NCI-H446 treated with DMSO at 0.1 percent for 48 hours (cell line): ENCODE measurements at places on chromosomes 4 and X.
A peak's percentile ranks its signal among the peaks of the same experiment; 100 is the strongest.

DNA sequence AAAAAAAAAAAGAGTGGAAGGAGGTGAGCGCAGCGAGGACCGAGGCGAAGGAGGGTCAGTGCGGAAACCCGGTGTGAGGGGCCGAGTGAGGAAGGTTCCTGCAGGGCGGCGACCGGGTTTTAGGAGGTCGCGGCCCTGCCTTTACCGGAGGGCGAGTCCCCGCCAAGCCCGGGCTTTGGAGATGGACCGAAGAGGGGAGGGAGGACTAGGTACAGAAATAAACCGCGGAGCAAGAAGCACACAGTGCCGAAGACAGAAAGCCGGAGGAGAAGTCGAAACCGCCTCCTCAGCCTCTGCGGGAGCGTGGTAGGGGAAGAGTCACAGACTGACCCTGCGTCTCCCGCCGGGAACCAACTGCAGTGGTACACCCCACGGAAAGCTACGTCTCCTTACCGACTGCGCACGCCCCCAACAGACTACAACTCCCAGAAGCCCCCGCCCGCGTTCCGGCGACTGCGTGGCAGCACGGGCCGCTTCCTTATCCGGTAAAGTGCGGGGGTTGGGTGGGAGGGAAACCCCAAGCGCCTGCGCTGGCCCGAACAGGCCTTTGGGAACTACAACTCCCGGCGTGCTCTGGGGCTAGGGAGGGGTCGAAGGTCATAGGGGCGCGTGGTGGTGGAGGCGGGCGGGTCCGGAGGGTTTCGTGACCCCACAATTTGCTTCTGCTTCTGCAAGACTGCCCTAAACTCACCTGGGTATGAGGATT lies at the start of gene NFXL1:
NFXL1 (minus strand) TSS at position 364 of the 706 bp plus-strand sequence. CDS start 380 bp downstream, outside the sequence.
- DNase-seq = peak; percentile 88

DNA sequence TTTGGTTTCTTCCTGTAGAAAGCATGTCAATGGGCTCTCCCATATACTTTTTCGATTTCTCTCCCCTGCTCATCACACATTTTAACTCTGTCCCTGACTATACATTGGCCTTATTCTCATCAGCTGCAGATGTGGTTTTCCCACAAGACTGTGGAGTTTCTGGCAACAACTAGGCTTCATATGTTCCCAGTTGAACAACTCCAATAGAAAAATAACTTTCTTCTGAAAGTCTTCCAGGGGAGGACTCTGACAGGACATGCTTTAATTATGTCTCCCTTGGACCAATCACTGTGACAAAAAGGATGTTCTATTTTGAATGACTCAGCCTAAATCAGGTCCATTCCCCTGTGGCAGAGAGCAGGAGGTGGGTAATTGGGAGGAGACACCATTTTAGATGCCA lies 28.1 kb downstream of the SPANXC start:
- no peak for DNase-seq

DNA sequence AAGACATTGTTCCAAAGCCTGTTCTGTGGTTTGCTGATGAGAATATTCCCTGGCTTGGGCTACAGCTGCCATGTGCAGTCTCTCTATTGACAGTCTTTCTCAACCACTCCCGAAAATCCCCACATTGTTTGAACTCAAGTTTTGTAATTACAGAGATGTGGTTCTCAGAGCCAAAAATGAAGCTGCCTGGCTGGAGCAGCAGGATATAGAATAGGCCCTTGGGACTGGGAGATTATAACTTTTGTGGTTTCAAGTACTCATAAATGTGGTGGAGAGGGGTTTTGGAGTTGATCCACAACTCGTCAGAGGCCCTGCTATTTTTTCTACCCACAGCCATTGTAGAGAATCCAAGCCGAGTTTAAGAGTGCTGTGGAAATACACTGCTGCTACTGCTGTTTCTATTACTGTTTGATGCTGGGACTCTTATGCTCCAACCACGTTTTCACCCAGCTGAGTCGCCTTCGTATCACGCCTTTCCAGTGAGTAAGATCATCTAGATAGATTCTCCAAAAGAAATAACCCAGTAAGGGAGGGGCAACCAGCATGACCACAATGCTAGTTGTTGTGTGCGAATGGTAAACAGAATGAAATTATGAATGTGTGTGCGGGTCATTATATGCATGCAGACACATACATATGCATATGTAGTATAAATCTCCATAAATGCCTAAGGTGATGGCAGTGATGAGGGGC lies 57.1 kb upstream of the ATXN3L start:
- peak; percentile 94 for DNase-seq

GRCh38 chr4:156665780-156666366 lies 305.7 kb downstream of the PDGFC start:
- DNase-seq = no peak

- DNase-seq = peak; percentile 81
Measured at GRCh38 chr4:117971403-117971802, 62.9 kb upstream of the NDST3 start.

DNA sequence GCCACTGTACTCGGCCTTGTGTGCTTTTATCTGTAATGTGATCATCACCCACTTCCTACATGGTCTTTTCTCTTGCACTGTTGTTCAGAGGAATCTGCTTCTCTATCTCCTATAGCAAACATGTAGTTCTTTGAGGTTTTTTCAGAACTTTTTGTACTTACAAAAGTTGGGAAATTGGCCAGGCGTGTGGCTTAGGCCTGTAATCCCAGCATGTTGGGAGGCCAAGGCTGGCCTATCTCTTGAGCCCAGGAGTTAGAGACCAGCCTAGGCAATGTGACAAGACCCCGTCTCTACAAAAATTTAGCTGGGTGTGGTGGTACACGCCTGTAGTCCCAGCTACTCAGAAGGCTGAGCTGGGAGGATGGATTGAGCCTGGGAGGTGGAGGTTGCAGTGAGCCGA lies 30.4 kb downstream of the TAF1 start:
- no peak for DNase-seq

- no peak for DNase-seq
Measured at GRCh38 chrX:29834764-29835163, 380.6 kb upstream of the MAGEB2 start.

- DNase-seq = no peak
Measured at GRCh38 chr4:67049446-67049845, 495.9 kb downstream of the CENPC start.

GRCh38 chr4:70691661-70692060 lies 3.3 kb downstream of the UTP3 start:
- DNase-seq = no peak

DNA sequence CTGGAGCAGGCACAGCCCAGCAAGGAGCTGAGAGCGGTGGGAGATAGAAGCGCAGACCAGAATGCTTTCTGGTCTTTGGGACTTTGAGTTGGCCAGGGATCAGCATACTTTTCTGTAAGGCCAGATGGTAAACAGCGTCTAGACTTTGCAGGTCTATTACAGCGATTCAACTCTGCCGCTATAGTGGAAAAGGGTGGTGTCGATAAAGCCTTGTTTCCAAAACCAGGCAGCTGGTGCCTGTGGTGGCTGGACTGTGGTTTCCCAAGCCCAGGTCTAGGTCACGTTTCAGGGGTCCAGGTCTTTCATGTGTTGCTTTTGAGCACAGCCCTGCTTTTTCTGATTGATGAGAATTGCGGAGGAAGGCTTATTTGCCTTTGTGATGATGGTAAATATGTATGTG lies 40.1 kb downstream of the HTT-AS start:
- DNase-seq = no peak

GRCh38 chrX:44483965-44484606 lies 58.6 kb downstream of the FUNDC1 start:
- DNase-seq = no peak

DNA sequence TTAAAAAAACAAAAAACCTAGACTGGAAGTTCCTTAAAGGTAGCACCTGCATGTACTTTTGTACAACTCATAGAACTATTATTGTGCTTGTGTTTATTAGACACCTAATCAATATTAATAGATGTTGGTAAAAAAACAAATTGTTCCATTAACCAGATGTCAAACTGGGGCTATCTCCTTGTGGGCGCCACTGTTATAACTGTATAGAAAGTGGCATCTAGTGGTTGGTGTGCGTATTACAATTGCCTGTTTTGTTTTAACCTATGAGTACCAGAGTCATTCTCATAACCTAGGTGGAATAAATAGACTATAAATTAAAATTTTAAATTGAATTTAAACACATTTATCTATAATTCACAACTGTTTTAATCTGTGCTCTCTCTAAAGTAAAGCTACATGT lies 97.4 kb downstream of the COL4A5 start:
- peak; percentile 15 for DNase-seq

DNA sequence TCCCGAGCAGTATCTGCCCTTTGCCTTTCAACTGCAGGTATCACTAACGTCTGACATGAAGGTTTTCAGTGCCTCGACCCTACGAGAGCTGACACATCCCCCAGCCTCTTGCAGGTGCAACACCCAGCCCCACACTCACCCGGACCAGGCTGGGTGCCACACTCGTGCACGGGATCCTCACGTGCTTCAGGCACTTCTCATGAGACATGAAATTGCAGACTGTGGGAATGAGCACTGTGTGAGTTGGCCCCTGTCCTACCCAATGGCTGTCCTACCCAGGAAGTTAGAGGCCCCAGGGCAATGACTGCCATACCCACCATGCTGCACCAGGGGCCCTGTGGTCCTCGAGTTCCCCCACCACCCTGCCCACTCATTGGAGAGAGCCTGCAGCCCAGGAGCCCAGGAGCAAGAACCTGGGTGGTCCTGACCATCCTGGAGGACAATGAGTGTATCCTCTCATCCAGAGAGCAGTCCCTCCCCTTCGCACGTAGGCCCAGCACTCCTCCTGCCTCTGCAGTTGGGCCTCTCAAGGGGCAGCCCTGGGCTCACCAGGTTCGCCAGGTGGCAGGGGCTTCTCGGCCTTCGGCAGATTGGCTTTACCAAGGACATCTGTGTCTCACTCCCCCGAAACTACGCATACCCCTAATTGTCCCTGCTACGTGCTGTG lies 2.4 kb downstream of the DGKQ start:
- no peak for DNase-seq

DNA sequence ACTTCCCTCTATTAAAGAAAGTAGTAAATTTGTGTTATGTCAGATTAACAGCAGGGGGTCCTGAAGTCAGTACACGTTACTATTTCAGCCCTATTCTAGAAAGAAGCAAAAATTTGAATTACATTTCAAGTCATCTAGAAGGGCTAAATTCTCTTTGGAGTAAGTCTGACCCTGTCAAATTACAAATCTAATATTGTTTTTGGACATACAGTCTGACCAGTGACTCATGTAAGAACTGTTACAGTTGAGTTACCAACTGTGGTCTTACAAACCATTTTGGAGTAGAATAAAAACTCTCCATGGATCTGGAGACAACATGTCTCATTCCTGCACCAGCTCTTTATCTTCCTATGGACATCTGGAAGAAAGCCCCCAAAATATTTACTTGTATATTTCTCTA lies 36.0 kb upstream of the GYPA start:
- DNase-seq = no peak

DNA sequence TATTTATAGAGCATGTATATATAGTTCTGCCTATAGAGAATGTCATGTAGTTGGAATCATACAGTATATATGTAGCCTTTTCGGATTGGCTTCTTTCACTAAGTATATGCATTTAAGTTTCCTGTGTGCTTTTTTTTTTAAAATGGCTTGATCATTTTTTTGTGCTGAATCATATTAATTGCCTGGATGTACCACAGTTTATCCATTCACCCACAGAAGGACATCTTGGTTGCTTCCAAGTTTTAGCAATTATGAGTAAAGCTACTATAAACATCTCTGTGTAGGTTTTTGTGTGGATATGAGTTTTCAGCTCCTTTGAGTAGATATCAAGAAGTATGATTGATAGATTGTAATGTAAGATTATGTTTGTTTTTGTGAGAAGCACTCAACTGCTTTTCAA lies 23.8 kb downstream of the PTTG2 start:
- DNase-seq = no peak

DNA sequence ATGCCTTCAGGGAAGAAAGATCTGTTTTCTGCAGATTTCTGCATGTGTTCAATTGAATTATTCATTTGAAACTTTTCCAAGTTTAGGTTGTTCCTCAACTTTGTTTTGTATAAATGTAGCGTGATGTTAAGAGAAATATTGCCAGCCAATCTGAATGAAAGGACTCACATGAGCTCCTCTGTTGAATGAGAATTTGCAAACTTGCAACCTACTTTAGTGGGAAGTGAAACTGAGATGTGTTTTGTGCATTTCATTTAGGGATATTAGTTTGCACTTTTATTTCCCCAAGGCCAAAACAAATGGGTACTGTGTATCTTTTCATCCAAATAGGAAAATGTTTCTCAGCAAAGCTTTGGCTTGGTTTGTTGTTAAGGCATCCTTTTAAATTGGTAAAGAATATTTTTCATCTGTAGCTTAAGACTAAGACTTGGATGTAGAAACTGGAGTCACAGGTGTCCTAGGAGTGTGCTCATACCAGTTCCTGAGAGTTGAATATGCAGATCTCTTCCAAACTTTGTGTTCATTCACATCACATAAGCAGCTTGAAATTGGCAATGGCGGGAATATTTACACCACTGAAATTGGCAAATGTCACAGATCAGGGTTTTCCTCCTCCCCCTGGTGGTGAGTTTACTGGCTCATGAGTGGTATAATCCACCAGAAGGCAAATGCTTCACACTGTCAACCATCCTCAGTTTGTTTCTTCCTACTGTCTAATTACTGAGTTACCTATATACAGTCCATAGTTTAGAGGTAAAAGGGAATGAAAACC lies 193.6 kb upstream of the BANK1 start:
- peak; percentile 75 for DNase-seq

GRCh38 chr4:14787894-14788293 lies 214.4 kb upstream of the CPEB2 start:
- no peak for DNase-seq

- DNase-seq = no peak
Measured at GRCh38 chr4:15021946-15022345, 19.7 kb downstream of the CPEB2 start.

DNA sequence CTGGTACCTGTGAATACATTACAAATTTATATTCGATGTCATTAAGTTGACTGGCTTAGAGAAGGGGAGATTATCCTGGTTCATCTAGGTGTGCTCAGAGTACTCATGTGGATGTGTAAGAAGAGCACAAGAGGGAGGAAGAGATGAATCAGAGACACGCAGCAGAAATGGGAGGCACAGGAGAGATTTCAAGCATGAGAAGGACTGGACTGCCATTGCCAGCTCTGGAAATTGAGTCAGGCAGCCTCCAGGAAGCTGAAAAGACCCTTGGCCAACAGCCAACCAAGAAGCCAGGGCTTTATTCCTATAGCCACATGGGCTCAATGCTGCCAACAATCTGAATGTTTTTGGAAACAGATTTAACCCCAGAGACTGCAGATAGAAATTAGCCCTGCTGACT lies 1390.0 kb downstream of the STIM2 start:
- no peak for DNase-seq

GRCh38 chr4:142331132-142331531 lies 515.0 kb downstream of the INPP4B start:
- no peak for DNase-seq

DNA sequence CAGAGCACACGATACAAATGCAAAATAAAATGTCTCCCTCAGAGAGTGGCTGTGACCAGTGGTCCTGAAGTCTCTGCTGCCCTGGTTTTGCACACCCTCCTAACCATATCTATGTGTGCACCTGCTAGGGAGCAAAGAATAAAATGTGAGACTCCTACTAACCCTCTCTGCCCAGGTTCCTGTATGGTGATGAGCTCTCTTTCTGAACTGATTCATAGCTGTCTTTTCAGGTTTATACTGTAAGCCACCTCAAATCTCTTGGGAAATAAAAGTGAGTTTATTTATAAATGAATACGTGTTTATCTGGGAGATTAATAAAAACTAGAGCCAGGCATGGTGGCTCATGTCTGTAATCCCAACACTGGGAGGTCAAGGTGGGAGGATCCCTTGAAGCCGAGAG lies 126.0 kb upstream of the RBPJ start:
- no peak for DNase-seq
